Right lobe of liver (tissue), 6 donors: ENCODE measurements at places on chromosomes 7 and 10.

GRCh38 chr10:48199580-48200377, 74.7 kb downstream of the FRMPD2 start:
- no peak for DNase-seq

DNA sequence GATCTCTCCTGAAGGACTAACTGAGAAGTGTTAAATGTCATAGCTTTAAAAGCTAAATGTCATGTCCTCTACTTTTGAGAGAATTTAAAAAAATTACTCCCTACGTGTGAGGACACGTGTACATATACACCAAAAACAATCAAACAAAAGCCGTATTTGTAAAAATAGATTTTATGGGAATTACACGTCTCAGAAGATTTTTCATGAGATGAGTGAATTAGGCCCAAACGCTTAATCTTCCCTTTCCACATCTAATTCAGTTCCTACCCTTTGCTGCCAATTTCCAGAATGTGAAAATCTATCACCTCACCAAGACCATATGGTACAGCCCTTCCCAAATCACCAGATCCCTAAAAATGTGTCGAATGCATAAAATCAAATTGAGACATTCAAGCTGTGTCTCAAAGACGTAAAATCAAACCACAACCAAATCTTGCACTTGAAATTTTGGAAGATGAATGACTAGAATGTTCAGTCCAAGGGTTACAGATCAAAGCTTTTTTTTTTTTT, 1.0 kb upstream of the CTTNBP2 start:
- no peak for DNase-seq

- DNase-seq, result no peak
These were observed 39.8 kb downstream of the ITPRID1 start for GRCh38 chr7:31553661-31554081.

- DNase-seq, result no peak
These were observed 43.4 kb upstream of the BMPER start for GRCh38 chr7:33861947-33862346.

GRCh38 chr10:117553815-117554172, 11.2 kb downstream of the EMX2 start:
- DNase-seq, result no peak

- peak; percentile 14 for DNase-seq
These were observed 62.4 kb downstream of the PRKAG2 start for GRCh38 chr7:151814400-151815009.

- no peak for DNase-seq
These were observed 662.9 kb downstream of the CCSER2 start for GRCh38 chr10:84991301-84991700.

- DNase-seq, result no peak
These were observed 46.7 kb upstream of the RBM33 start for GRCh38 chr7:155597753-155598140.

DNA sequence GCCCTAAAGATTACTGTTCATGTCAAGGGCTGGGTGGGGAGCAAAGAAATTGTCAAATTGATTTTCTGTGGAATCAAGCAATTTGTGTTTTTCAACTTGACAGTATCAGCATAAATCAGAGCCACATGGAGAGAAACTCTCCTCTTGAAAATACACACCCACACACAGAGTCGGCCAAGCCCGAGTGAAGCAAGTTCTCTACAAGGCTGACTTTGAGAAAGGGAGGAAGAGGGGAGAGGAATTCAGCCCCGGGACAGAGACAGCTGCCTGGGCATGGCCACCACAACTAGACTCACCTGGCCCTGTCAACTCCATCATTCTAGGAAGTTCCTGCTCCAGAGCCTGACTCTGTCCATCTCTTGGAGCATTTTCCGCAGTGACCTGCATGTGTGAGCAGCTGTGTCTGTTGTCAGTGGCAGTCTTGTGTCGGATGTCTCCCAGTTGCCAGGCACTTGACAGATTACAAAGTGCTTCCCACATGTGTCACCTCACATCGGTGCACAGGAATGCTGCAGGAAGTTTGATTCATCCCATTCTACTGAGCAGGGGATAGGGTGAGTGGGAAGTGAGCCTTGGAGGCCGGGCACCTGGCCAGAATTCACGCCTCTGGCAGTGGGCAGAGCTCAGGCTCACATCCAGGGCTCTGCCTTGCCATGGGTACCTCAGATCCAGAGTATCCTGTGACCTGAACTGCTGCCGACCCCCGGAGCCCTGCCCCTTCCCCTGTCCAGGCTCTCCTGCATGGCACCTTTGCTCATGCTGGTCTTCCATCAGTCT, 37.9 kb downstream of the ADAM12 start:
- no peak for DNase-seq

- no peak for DNase-seq
These were observed 5.1 kb upstream of the PIP4K2A start for GRCh38 chr10:22719406-22720042.

DNA sequence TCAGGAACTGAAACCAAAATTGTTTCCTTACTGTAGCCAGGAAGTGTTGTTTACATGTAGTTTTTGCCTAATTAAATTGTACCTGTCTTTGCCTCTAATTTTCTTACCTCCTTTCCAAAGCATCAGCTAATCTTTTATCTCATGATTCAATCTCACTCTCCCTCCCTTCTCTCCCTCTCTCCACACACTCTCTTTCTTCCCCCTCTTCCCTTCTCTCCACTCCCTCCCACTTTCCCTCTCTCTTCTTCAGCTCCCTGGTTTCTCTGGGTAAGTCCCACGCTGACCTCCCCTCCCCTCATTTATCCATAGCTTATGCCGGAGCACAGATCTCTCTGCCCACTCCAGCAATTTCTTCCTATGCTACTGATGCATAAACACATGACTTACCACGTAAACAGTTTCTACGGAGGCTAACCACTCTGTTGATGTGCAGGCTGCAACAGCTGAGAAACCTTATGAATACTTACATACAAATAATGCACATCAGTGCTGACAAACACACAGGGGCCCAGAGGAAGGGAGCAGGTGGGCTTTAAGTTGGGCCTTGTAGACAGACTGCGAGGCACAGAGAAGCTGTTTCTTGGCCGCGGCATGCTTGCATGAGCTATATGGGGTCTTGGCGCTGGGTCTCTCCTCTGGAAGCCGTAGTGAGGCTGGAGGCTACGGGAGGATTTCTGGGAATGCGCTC, 174.4 kb upstream of the PLXNA4 start:
- no peak for DNase-seq
